NCI-H2171 treated with DMSO at 0.1 percent for 48 hours (cell line): ENCODE measurements at places on chromosomes 2 and 18.
A peak's percentile ranks its signal among the peaks of the same experiment; 100 is the strongest.

- DNase-seq: no peak
Measured at GRCh38 chr2:73728711-73729110, 8.4 kb downstream of the TPRKB start.

GRCh38 chr2:130891966-130892365 lies 55.3 kb downstream of the ARHGEF4 start:
- DNase-seq: no peak

DNA sequence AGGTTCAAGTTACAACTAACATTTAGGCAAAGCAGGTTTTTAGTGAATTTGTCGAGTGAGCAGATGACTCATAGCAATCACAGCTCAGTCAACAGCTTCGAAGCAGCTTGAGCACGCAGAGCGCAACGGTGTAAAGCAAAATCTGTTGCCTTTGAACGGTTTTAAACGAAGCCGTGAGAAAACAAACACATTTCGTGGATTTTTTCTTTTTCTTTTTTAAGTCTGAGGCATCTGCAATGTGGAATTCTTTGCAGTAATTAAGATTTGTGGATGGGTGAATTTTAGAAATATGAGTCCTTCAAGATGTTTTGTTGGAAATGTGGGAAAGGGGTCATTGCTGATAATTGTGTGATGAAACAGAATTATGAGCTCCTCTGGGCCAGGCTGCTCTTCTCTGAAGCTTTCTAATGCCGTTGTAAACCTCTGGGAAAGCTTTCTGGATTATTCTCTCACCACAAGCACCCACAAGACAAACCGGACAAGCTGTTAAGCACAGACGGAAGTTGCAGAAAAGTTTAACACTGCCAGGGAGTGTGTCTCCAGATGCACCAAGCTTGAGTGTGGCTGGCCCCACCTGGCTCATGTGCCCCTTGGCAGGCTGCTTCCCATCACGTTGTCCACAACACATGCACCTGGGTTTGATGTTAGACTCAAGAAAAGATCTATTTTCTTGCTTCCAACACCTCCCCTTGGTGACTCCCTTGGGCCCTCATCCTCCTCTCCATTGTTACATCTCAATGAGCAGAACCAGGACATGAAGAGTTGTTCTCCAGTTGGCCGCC lies 224.7 kb downstream of the ACKR3 start:
- DNase-seq: no peak

DNA sequence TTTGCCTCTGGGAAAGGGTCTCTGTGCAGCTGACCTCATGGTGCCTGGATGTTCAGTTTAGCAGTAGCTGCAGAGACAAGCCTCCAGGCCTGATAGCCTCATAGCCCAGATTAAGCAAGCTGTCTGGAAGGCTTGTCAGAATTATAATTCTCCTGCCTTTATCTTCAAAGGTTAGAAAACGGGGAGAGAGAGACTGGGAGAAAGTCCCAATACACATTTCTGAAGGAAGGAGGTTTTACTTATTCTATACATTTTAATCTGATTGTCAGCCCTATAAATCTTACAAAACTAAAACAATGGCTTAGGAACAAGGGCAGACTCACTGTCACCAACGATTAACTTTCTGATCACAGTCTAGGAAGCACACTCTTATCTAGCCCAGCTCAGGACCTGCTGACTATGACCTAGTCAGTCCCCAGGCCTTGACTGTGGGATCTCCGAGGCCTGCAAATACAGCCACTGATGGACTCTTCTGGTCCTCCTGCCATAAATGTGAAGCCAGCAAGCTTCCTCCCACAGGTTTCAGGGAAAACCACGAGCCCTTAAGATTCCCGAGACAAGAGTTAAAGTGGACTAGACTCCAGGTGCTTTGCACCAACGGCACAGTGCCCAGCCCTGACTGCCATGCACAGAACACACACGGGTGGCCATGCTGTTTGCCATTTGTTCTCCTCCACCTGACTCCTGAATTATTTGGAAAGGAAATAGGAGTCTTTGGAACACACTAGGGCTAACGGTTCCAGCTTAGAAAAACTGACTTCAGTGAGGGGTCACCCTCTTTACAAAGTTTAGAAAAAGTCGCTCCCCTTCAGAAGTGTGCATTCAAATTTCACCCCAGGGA lies 111.4 kb upstream of the SMAD7 start:
- no peak for DNase-seq

DNA sequence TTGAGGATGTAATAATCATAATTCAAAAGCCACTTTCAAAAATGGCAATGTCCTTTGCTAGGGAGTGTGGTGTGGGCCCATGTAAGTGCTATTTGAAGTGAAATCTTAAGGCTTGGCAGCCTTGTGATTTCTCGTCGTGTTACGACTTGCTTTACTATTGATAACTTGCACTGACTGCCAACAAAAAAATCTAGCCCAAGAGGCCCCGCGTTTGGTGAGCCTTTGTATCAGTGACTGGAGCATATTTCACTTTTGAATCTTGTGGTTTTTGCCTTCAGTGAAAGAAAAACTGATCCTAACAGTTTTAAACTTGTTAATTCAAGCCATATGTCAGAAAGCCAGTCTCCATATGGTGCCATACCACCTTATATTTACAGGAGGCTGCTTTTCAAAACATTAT lies 248.0 kb downstream of the TMEM182 start:
- DNase-seq: peak; percentile 99

DNA sequence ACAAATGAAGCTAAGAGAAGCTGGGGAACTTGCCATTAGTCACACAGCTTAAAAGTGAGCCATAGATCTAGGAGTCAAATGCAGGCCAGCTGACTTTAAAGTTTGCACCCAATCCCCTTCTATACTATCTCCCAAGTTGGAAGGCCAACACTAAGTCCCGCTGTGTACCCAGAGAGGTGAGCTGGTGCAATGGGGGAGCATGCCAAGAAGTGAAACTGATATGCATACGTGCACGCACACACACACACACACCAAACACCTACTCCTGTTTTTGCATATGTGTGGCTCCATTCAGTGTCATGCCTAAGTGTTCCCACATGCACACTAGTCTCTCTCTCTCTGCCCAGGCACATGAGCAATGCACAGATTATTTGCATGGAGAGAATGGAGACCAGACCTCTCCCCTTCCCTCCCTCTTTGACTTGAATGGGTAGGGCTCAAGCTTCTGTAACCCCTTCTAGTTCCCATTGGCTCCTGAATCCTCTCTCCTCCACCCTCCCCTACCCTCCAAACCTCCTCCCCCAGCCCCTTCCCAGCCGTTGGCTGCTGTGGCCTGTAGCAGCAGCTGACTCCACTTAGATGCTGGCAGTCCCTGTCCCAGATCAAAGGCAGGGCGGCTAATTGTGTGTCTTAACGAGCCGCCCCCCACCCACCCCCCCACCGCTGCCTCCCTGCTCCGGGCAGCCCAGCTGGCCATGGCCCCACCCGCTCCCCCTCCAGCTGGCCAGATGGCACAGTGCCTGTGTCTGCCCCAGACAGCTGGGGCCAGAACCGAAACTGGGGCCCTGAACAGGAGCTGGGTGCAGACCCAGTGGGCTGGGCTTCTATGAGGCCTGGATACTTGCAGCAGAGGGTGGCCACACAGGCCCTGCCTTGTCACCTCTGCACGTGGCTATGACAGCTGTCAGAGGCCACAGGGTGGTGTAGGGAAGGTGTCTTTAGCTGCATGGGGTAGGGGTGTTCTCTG lies 5.6 kb downstream of the WNT10A start:
- DNase-seq: peak; percentile 82

DNA sequence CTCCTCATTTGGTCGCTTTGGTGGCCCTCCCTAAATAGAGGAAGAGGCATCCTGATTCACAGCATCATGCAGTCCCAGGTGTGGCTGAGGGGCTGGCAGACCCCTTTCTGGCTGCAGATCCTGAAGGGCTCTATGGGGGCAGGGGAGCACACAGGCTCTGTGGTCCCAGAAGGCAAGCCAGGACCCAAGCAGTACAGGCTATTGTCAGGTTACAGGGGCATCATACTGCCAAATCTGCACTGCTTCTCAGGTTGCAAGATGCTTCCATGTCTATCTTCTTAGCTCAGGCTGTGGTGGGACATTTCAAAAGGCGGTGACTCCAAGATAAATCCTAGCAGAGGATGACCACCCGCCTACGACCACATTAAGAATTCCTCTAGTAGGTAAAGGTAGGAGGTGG lies 54.3 kb downstream of the TTC32 start:
- no peak for DNase-seq
